Endothelial cell of umbilical vein (primary cell): ENCODE measurements at places on chromosomes 12 and 14. TPM values are rescaled to one million over a fixed set of nuclear protein-coding genes. Genes with fewer than 3 reads are reported as not detected.

GLI1 gene
- total RNA-seq, result 0.29 and 1.1 TPM in 2 replicates

SAV1 gene
- total RNA-seq, result 27.8 and 31.0 TPM in 2 replicates

DNA sequence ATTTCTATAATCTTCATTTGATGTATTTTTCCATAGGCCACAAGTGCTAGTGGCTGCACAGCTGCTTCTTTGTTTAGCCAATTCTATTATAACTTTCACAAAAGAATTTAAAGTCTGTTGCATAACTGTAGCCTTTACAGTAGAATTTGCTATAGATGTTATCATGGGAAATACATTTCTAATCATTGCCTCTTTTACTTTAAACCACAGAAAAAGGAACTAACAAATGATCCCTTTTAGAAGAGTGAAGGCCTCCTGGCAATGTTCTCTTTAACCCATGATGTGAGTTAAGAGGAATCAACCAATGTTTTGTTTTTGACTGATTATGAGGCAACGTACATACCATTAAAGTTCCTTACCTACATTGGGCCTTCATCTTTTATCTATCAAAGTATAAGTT lies 68.8 kb downstream of the RPL10L start:
- DNase-seq, result no peak

DNA sequence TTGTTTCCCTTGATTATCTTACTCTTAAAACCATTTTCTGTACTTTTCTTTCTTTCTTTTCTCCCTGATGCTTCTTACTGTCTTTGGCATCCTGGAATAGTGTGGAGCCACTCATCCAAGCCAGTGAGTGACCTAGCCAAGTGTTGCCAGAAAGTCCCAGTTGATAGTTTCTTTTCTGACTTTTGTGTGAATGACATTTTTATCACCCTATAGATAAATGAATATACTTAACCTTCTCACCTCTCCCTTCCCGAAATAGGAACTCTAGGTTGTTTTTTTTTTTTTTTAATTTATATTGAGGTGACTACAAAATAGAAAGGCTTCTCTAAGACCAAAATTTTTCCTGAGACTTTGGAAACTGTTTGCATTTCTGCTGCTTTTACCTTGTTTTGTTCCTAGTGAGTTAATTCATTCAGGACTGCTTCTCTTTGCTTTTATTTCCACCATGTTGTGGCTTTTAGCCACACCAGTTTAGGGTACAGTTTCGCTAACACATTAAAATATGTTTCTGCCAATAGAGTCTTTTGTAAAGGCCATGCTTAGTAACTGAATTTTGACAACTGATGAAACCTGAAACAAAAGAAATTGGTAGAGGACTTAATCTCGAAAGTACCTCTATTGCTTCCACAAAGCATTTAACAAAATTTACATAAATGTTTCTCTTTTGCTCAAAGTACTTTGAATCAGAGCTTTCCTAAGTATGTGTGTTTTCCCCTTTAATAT lies 194.6 kb downstream of the ERC1 start:
- no peak for DNase-seq

FOXG1 gene
- not detected in 2 replicates for total RNA-seq

DCP1B gene
- 10.6 and 11.2 TPM in 2 replicates for total RNA-seq

DNA sequence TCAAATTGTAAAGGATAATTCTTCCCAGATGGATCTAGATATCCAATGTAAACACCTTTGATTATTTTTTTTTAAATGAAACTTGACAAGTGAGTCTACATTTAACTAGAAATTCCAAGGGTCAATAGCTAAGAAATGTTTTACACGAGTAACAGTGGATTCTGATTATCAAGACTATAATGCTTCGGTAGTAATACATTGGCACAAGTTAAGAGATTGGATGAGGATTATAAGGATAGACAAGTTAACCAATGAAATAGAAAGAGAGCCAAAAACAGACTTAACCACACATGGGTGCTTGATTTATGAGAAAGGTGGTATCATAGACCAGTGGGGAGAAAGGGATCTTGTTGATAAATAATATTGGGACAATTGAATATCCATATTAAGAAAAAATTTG lies 40.3 kb upstream of the PCED1B start:
- no peak for DNase-seq

- peak; percentile 91 for DNase-seq
Measured at GRCh38 chr12:124625867-124626675, 58.7 kb upstream of the NCOR2 start.

GRCh38 chr14:64244279-64244678 lies 49.9 kb downstream of the ESR2 start:
- DNase-seq, result peak; percentile 31

DNA sequence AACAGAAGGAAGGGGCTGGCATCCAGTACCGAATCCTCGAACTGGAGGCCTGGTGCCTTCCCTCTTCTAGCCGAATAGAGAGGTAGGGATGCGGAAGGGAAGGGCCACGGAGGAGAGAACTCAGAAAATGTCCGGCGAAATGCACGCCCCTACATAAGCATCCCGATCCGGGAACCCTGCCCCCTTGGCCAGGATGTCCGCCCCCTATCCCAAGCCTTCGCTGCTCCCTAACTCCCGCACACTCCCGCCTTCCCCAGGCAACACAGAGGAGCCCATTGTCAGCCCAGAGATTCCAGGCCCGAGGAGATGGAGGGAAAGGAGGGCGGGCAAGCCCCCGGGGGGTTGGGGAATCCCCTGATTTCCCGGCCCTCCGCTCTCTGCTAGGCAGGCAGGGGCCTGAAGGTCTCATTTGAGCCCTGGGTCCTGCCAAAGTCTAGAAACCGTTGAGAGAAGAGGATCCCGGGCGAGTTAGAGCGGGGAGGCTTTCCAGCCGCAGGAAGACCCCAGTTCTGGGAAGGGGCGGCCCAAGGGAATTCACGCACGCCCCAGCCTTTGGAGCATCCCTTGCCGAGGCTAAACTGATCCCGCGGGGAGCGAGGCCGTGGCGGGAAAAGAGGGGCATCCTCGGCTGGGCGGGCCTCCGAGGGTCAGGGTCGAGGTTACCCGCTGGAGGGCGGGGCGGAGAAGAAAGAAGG lies 569 bp upstream of the ARHGEF40 start:
- no peak for DNase-seq

GRCh38 chr12:57157588-57158173 lies 10.3 kb upstream of the LRP1-AS start:
- no peak for DNase-seq

DNA sequence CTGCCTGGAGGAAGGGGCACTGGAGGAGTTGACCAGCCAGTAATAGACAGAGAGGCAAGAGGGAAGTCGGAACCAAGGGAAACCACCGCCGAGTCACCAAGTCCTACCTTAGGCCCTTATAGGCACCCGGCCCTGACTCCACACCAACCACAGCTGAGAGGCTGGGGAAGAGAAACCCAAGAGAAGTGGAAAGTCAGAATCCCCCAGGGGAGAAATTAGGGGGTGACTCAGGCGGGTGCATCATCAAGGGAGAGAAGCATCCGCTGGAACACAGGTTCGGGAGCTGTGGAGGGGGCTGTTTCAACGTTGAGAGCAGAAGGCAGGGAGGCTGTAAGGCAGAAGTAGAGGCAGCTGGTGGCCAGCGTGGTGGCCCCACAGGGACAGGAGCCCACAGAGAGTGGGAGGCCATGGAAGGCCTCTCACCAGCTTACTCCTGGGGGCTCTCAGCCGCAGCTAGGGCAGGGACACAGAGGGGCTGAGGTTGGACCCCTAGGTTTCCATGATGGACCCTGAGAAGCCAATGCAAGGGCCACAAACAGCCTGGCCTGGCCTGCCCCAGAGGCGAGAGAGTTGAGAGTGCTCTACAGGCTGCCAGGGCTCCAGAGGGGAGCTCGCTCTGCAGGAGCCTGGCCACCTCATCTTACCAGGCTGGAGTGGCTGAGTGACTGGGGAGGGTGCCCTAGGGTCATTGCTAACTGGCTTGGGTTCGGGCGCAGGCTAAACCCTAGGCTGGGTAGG lies 1.4 kb upstream of the TRMT61A start:
- no peak for DNase-seq

DNA sequence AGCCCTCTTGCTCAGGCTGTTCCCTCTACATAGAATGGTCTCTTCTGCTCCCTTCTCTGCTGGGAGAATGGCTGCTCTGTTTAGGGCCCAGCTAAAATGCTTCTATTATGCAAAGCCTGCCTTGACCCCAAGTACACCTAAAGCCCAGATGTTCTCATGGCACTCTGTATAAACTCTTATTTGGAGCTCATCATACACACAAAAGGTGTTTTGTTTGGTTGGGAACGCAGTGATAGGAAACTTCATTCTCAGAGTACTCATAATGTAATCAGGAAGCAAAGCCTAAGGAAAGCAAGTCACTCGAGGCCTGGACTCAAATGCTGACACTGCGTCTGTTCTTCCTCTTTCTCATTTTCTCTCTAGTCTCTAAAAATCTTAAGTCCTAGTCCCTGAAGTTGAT lies 38.2 kb upstream of the SYCP3 start:
- no peak for DNase-seq

HNF1A gene
- not detected in 2 replicates for total RNA-seq

DNA sequence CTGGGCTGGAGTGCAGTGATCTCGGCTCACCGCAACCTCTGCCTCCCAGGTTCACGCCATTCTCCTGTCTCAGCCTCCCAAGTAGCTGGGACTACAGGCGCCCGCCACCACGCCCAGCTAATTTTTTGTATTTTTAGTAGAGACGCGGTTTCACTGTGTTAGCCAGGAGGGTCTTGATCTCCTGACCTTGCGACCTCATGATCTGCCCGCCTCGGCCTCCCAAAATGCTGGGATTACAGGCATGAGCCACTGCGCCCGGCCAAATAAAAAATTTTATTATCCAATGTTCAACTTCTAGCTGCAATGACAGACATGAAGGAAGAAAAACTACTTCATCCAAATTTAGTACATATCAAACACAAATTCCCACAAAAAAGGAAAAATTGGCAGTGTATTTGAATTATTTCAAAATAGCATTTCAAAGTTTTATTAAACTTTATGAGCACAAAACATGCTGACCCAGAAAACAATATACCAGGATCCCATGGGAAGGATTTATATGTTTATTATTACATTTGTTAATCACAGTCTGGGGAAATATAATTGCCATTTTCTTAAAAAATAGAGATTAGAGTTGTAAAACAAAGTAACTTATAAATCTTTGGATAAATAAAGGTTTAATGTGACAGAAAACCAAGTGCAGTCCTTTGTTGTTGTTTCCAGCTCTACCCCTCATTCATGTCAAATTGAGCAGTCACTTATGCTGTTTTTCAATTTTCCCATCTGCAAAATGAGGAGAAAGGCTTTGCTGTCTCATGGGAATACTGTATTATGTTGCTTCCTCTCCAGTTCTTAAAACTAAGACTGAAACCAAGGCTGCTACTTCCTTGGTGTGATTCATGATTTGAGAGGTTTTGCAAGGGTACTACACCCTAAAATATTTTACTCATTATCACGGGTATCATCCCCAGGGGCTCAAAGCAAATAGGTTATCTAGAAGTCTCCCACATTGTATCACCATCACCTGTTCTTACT lies 155.2 kb upstream of the AVPR1A start:
- no peak for DNase-seq

KRT2 gene
- total RNA-seq, result not detected in 2 replicates

- DNase-seq, result peak; percentile 30
Measured at GRCh38 chr12:107760207-107760808, 629 bp downstream of the PRDM4 start.

DNA sequence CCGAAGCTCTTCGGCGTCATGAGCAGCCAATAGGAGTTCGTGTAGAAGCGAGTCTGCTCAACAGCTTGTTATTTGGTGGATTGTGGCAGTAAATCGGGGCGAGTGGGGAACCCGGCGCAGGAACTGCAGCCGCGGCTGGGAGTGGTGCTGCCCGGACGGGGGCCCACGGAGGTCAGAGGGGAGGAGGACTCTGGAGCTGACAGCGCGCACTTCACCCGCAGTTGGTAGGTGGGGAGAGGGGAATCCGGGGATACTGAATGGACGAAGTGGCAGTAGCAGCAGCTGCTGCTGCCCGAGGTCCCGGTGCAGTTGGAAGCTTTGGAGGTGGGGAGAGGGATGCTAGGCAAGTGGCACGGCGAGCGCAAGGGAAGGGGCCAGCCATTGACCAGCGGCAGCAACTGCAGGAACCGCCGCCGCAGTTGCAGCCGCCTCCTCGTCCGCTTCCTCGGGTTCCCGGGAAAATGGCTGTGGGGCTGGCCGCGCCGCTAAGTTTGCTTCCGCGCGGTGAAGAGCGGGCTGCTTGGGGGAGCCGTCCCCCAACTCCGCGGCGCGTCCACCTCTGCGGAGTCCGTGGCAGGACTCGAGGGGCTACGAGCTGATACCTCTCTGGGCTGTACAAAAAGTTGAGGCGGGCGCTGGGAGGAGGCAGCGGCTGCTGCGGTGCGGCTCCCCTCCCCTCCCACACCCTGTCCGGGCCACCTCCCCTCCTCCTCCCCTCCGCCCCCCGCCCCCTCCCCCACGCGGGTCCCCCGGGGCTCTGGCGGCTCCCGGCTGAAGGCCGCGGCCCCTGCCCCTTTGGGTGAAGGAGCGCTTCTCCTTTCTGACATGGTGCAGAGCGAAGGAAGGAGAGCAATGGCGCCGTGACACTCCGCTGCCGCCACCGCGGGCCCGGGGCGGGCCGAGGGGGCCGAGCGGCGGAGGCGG lies at the start of gene ARID4A:
TSS of gene ARID4A (plus strand) at position 79 of the 924 bp plus-strand sequence. CDS start 1,300 bp downstream, outside the sequence.
- DNase-seq, result peak; percentile 18

GPR135 gene
- 3.4 and 3.7 TPM in 2 replicates for total RNA-seq

CDCA3 gene
- total RNA-seq, result 44.3 and 44.8 TPM in 2 replicates

DNA sequence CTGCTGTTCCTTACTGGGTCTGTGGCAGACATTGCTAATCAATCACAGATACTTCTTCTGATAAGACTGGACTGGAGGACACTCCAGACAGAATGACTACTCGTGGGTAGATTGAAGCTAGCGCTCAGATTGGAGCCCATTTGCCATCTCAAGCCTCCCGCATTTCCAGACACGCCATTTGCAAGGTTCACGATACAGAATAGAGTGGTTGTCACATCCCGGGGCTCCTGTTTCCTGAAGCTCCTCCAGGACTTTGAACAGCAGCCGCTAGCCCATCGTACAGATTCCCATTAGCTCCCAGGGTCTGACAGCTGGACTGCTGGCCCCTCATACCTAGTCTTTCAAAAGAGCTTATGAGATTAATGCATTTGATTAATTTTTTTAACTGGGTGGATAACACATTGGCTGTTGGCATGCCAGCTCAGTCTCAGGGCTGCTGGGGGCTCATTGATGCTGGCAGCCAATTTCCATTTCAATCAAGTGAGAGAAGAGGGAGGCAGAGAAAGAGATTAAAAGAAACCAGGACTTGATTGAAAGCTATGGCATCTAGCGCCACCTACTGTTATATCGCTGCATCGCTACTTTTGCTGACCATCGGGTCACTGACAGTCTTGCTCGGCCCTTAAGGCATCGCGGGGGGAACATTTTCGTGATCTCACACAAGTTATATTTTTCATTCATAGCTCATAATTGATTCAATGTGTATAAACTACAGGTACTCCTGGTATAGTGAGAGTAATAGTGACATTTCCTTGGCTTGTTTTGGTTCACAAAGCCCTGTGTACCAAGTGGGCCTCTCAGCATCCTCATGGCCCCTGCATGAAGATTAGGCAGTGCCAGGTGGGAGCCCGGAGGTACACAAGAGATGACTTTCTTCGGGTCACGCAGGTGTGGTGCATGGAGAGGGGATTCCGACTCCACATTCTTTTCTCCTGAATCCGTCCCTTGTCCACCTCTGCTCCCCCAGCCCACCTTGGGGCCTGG lies 78.6 kb downstream of the CCDC60 start:
- peak; percentile 68 for DNase-seq

DNA sequence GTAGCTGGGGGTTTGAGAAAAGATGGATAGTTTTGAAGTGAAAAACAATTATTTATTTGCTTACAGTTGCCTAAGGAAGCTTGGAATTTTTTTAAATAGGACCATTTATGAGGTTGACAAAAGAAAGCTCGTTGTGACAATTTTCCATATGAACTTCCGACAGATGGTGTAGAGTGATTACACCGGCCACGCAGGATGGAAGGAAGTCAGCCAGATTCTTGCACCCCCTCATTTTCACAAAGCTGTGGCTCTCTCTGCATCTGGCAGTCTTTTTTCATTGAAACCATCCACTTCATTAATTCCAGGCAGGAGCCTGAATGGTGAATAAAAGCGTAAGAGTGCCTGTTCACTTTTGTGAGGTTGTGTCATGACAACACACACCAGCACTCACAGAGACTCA lies 1284.1 kb downstream of the AACS start:
- DNase-seq, result no peak
